RPMI8226 (cell line): ENCODE measurements at places on chromosomes 5 and 9.

GRCh38 chr5:169063316-169063953 lies 237.5 kb downstream of the SLIT3 start:
- no peak for DNase-seq

DNA sequence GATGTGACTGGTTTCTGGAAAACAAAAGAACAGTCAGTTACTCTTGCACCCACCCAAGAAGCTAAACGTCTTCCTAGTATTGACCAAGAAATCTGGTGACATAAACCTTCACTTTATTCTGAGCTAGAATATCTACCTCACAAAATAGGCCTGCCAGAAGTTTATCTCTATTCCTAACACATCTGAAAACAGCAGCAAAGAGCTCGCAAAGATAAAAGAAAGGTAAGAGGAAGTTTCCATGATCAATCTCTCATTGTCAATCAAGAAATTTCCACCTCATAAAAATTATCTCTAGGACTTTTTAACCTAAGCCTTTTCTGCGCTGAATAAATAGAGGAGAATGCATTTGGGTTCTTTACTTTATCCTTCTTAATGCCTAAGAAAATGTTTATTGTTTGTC lies 17.3 kb upstream of the ZNF474 start:
- DNase-seq: no peak

DNA sequence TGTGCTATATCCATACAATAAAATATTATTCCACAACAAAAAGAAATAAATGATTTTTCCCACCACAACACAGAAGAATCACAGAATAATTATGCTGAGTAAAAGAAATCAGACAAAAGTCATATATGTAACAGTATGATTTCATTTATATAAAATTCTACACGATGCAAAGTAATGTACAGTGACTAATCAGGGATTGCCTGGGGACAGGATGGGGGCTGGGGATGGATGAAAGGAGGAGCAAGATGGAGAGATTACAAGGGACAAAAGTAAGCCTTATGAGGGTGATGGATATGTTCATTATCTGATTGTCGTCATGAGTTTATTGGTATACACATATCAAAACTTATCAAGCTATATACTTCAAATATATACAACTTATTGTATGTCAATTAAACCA lies 154.0 kb downstream of the FBN2 start:
- DNase-seq: no peak

GRCh38 chr5:150263801-150264621 lies 25.6 kb downstream of the CAMK2A start:
- DNase-seq: peak; percentile 49

GRCh38 chr9:96067600-96067999 lies 192.1 kb downstream of the ERCC6L2 start:
- DNase-seq: no peak

- DNase-seq: no peak
These were observed 66.5 kb downstream of the DTWD2 start for GRCh38 chr5:118921866-118922265.

- no peak for DNase-seq
These were observed 52.7 kb upstream of the ELL2 start for GRCh38 chr5:96014395-96014794.

DNA sequence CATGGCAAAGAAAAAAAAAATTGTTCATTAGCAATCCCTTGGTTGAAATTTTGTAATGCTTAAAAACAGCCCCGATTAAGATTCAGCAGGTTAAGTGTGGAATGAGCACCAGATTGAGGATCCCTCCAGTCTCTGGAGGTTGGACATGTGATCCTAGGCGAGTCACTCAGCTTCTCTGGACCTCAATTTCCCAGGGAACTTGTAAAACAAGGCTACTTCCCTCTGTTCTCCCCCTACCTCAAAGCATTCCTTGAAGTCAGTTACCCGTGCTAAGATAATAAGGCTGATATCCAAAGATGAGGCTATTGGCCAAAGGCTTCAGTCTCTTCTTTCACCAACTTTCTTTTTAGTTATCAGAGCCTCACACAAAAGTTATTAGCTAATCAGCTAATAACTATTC lies 2.9 kb downstream of the KLHL3 start:
- DNase-seq: no peak

DNA sequence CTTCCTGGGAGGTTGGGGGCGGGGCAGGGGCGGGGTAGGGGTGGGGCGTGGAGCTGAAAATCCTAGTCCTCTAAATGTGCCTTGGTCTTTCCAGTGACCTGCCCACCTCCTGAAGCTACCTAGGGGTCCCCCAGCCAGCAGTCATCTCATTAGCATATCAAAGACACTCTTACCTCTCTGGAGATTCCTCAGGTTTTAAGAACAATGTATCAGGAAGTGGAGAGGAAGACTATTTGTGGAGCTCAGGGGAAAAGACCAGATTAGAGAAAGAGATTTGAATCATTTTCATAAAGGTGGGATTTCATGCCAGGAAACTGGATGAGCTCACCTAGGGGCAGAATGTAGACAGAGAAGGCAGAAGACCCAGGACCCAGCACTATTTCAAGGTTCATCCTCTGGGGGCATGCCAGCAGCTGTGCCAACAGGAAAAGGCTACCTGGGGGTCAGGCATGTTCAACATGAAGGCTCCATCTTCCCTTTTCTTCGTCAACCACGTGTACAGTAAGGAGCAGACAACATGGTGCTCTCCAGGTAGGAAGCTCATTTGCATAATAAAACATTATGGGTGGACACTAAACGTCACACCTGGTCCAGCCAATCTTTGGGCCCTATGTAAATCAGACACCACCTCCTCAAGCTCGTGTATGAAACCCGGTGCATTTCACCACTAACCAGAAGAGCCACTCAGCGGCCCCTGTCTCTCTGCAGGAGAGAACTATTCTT lies 6.9 kb downstream of the GMCL2 start:
- DNase-seq: peak; percentile 51

DNA sequence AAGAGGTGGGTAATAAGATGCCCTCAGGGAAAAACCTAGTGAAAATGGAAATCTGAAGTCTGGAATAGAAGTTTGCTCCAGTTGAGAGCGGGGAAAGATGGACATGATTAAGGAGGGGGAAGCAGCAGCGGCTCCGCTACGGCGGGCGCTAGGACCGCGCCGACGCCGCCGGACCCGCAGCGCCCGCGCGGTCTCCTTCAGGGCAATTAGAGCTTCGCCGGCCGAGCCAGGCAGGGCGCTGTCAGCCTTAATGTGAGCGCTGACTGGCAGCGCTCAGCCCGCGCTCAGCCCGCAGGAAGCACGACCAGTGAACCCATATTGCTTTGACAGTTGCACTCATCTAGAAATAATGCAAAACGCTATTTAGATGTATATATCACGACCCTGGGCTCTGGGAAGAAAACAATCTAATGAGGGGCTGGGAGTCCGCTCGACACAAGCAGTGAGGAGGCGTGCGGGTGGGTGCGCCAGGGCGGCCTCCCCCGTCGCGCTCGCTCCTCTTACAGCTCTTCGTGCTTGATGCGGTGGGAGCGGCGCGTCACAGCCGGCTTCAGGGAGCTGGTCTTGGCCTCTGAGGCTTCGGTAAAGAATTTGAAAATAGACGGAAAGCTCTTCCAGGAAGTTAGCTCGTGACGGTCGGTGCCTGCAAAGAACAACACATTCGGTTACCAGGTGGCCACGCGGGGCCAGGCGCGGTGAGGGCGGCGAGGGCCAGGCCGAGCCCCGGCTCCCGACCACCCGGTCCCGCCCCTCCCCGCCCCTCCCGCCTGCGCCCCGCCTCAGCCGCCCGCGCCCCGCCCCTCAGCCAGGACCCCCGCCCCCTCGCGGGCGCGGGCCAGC lies 37.7 kb downstream of the NR2F1 start:
- DNase-seq: peak; percentile 87

DNA sequence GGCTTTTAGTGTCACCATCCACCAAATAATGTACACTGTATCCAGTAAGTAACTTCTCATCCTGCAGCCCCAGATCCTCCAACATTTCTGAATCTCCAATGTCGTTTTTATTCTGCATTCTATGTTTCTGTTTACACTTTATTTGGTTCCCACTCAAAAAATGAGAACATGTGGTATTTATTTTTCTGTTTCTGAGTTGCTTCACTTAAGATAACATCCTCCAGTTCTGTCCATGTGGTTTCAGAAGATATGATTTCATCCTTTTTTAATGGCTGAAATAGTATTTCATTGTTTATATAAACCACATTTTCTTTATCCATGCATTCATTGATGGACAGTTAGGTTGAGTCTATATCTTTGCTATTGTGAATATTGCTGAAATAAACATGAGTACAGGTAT lies 677.3 kb upstream of the FTMT start:
- DNase-seq: no peak

DNA sequence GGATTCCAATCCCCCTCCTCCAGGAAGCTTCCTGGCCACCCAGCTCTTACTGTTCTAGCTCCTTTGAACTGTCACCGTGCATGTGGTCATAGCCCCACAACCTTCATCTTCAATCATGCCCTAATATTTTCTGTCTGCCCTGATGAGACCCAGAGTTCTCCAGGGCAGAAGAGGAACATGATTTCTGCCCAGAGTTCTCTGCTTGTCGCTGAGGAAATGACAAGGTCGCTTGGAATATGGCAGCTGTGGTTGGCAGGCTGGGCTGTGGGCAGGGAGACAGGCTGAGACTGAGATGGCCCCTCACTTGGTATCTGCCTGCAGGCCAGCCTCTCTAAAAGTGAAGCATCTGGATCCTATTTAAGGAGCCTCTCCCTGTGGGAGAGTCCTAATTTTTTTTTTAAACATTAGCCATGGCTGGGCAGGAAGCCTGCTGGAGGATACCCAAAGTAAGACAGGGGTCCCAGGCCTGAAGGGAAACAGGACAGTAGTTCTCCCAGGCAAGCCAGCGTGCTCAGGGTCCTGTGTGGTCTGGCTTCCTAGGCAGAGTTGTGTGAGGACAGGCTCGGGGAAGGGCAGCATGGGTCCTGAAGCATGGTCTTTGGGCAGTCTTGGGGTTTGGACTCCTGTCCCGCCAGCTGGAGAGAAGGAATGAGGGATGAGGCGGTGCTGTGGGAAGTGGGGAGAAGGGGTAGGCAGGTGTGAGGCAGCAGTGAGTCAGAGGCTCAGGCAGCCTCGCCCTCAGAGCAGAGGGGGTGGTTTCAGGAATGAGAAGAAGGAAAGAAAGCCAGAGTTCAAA lies 242.1 kb downstream of the FSTL4 start:
- DNase-seq: no peak

DNA sequence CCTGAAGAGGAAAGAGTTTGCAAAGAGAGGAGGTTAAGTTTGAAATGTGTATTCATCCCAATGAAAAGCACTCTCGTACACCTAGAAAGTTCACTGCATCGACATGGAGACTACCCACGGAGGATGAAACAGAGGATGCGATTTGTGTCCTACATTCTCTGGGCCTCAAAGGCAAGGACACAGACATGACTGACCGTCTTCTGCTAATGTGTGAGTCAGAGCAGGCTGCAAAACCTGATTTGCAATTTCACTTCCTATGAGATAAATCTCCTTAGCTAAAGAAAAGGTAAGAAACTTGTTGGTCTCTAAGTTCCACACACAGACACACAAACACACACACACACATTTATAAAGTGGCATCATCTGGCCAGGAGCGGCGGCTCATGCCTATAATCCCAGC lies 98.6 kb downstream of the GNAQ start:
- DNase-seq: no peak

DNA sequence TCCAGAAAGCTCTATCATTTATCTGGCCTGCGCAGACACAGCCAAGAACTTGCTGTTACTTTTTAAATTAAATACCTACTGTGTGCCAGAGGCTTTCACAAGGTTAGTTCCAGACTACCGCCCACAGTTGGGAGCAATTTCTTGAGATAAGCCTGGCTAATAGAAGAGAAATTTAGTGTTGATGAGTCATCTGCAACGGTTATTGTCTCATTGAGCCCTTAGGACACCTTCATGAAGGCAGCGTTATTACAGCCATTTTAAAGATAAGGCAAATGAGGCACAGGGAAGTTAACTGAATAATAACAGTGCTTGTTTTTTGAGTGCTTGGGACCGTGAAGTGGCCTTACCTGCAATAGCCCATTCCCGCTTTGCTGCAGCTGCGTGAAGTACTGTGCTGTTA lies 292.9 kb upstream of the MSX2 start:
- no peak for DNase-seq

DNA sequence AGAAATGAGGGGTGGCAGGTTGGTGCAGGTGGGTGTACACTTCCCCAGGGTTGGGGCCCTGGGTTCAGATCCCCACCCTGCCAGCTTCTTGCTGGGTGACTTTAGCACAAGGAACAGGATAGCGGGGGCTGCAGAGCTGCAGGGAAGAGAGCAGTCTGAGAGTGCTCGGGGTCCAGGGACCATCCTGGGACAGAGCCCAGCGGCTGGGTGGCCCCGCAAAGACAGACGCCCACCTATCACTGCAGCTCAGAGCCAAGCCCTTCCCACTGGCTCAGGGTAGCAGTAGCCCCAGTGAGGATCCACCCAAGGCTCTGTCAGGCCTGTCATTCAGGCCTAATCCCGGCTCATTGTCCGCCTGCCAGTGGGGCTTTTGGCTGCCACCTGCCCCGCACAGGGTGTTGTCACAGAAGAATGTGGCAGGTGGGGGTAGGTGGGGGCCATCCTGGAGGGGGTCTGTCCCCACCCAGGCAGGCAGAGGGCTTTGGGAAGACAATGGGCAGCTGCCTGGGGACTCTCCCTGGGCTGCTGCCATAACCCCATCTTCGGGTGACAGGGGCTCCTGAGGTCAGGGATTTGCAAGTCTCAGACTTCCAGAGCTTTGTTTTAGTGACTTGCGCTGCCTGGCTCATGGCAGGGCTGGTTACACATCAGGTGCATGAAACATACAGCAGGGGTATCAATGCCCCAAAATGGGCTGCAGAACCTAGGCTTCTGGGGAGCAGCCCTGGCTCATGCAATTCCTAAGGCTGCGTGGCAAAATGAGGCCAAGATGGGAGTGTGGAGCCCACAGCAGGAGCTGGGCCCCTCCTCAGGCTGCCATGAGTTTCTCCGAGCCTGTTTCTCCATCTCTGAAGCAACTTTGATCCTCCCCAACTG lies 52.1 kb downstream of the BARX1 start:
- DNase-seq: no peak

DNA sequence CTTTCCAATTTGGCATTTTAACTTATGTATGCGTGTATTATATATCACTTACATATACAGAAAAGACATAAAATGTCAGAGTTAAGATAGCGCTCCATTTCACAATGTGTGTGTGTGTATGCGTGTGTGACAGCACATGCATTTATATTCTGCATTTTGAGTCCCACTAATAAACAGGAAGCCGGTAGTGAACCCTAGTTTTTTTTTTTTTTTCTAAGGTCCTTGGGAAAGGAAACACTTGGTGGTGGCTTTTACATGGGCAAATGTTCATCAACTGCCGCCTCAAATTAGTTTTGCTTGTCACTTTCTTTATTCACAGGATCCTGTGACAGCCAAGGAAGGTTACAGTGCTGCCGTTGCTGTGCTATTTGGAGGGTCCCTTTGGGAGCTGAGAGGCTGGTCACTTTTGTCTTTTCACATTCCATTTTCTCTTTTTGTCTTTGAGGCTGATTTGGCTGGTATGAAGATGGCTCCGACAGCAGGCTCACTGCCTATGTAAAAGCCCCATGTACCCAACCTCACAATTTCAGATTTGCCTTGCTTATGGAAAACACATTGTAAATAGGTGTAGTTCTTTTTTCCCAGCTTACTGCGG lies 298.9 kb downstream of the CSNK1G3 start:
- DNase-seq: no peak

DNA sequence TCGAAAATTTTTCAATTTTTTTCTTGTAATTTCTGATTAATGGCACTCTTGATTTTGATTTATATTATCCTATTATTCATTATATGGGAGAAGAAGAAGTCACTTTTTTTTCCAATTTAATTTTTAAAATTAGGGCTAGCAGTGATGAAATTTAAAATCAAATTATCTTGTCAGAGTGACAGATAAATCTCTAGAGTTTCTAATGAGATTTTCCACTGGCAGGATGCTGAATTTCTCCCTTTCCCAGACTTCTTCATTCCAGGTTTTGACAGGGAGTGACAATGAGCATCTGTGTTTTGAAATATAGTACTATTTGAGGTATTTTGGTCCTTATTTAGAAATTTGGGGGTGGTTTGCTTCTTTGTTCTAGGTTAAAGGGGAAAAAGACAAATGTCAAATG lies 2274.1 kb downstream of the MAT2B start:
- DNase-seq: no peak
